Karpas-422 (cell line): ENCODE measurements at places on chromosomes 13 and 19. TPM values are rescaled to one million over a fixed set of nuclear protein-coding genes. Genes with fewer than 3 reads are reported as not detected.

DNA sequence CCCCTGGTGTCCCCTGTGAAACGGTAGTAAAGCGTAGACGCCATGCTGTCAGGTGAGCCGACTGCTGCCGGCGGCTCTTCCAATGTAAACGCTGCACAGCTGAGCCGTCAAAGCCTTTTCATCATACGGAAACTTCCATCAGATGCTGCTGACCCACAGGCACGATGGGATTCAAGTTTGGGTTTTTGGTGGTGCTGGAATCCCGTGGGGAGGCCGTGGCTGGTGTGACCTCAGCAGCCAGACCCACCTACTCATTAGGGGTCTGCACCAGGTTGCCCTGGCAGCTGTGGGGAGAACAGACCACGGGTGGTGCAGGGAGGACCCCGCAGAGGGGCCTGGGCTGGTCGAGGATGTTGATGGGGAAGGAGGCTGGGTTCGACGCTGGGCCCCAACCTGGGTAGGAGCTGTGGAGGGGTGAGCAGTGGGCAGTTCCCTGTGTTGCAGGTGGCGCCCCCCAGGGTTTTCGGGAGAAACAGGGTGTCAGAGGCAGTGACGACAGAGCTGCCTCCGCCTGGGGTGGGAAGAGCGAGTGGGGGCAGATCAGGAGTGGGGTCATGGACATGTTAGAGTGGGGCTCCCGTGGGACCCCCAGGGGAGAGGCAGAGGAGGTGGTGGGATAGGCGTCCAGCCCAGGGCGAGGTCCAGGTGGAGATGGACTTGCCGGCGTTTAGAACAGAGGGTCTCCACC lies 6.6 kb downstream of the GRIN3B start:
- DNase-seq: no peak

DNA sequence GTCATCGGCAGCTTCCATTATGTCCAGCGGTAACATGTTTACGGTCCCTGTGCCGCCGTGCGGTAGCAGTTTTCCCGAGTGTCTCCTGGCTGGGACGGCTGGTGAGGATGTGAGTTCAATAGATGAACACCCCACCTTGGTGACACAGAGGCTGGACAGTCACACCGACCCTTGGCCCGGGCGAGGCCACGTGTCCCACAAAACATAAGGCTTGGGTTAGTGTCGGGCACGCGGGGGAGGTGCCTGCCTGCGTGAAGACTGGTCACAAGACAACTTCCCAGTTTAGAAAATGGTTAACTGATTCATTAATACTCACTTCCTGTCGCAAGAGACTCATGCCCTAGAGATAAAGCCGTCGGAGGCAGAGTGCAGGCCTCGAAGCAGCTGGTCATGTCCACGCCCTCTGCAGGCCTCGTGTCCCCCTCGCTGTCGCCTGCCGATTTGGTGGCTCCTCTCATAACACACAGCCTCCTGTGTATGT lies 17.2 kb downstream of the RASA3 start:
- no peak for DNase-seq

DNA sequence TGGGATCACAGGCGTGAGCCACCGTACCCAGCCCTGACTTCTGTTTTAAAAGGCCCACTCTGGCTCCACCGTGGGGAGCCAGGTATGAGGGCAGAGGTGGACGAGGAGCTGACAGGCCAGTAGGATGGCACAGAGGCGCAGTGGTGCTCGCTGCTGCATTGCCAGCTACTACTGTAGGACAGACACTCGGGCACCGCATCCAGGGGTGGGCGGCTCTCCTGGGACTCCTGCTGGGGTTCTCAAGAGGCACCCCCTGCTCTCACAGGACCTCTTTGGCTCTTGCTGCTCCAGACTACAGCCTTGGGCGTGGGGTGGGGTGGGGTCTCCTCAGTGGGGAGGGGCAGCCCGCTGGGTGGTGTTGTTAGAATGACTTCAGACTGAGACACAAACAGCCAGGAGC lies 53.4 kb downstream of the LATS2 start:
- peak; percentile 9 for DNase-seq

Gene PPP5C
- total RNA-seq: 31.1 and 57.5 TPM in 2 replicates

GRCh38 chr19:10091895-10092641 lies 6.0 kb downstream of the SHFL start:
- DNase-seq: no peak

Gene PDX1
- total RNA-seq: not detected in 2 replicates

GRCh38 chr13:36069881-36070366 lies 61.3 kb downstream of the DCLK1 start:
- no peak for DNase-seq

Gene CLEC4M
- not detected in 2 replicates for total RNA-seq

GRCh38 chr13:20570517-20570916 lies 3.6 kb downstream of the IFT88 start:
- no peak for DNase-seq
